ENCODE measurements at places on chromosomes 12 and 14.
A peak's percentile ranks its signal among the peaks of the same experiment; 100 is the strongest.

GRCh38 chr12:118743896-118744700 is 237.2 kb upstream of the SRRM4 start:
- DNase-seq, result no peak

GRCh38 chr14:71403656-71404055 is 496.4 kb downstream of the PCNX1 start:
- DNase-seq, result no peak

DNA sequence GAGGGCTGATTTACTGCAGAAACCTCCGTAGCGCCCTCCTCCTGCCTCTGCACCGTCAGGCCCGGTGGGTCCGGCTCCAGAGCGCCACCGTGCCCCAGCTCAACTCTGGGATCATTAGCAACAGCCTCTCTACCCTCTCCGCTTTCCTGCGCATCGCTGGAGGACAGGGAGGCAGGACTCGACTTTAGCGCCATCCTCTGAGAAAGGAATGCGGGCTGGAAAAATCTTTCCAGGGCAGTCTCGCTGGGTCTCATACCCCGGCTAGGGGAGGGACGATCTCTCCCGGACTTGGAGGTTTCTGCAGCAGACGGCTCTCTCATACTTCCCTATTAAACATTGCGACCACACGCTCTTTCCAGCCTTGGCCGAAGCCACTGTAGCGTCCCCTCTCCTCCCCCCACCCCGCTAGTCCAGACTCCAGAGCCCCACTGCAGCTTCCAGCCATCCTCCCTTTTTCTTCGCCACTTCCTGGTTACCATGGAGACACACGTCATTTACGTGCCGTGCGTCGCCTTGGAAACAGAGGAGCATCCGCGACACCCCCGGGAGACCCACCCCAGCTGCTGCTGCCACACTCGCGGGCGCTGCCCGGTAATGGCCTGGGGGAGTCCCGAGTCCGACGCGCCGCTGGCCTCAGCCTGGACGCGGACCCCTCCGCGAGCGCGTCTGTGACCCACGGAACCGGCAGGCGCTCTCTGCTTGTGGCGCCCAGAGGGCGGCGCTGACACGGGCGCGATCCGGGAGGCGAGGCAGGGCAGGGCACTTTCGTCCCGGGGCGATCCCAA is at the start of gene CCDC184:
Gene CCDC184, plus strand, starts transcription at position 554 of the 785 bp plus-strand sequence. CDS start 479 bp downstream, outside the sequence.
- peak; percentile 30 for DNase-seq

DNA sequence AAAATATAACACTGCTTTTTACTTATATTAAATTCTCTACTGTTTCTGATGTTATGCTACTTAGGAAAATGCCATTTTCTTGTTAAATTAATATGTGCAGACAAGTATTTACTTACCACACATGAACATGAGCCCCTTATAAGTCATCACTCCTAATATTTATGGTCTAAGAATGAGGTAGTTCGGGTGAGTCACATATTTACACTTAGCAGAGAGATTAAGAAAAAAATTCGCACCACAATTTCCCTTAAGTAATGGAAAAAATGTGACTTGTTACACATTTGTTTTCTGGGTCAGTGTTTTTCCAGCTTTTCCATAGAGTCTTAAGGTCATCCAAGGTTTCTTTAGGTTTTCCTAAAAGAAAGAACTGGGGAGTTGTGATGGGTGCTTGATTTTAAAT is 68.3 kb downstream of the RERG start:
- no peak for DNase-seq

DNA sequence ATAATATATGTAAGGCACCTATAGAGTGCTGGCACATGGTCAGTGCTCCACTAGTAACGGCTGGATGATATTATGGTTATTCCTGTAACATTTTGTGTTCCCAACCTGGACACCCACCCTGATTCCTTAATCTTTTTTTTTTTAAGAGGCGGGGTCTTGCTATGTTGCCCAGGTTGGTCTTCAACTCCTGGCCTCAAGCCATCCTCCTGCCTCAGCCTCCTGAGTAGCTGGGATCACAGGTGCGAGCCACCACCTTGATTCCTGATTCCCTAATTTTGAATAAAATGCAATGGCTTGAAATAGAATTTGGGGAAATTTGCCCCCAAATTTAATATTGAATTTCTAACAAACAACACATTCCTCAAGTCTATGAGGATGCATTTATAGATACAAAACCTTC is 7.4 kb downstream of the C14orf93 start:
- DNase-seq, result no peak

DNA sequence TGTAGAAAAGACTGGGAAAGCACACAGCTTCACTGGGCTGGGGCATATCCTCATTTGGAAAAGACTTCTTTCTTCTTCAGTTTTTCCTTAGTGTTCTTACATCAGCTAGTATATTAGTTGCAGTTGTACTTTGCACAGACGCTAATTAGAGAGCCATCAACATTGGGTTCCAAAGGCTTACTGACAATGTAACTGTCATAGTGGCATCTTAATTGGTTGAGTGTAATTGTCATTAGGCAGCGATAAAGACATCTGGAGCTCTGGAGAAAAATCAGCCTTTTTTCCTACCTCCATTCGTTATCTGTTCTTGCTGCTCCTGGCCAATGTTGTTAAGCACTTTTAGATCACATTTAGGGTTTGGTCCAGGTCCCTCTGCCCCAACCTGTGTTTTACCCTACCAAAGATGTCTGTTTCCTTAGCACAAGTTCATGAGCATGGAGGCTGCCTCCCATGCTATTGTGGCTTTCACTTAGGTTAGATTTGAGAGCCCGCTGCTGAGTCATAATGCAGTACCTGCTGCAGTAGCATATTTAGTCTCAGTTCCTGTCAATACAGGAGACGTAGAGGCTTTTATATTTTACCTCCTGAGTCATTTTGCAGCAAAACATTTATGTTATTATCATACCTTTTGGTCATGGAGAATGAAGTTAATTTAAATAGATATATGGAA is 49.2 kb downstream of the FBXW8 start:
- DNase-seq, result no peak

DNA sequence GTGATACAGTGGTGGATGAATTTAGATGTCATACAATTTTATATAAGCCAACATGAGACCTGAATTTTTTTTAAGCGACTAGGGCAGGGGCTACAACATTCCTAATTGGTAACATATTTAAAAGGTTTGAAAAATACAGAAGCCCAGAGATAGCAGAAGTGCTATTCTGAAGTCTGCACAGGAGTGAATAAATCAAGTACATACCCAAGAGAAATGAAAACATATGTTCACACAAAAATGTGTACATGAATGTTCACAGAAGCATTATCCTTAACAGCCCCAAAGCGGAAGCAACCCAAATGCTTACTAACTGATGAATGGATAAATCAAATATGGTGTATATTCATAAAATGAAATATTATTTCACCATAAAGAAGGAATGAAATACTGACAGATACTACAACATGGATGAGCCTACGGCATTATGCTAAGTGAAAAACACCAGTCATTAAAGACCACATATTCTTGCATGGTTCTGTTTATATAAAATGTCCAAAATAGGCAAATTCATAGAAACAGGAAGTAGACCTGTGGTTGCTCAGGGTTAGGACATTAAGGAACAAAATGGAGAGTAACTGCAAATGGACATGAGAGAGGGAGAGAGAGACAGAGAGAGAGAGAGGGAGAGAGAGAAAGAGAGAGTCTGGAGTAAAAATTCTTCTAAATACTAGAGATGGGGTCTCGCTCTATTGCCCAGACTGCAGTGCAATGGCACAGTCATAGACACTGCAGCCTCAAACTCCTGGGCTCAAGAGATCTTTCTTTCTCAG is 28.0 kb upstream of the GXYLT1 start:
- DNase-seq, result no peak

- no peak for DNase-seq
Observed at GRCh38 chr12:46446645-46447044, 74.1 kb upstream of the SLC38A2 start.

GRCh38 chr14:21735639-21736307 is 62.2 kb upstream of the OR4E1 start:
- DNase-seq, result no peak

DNA sequence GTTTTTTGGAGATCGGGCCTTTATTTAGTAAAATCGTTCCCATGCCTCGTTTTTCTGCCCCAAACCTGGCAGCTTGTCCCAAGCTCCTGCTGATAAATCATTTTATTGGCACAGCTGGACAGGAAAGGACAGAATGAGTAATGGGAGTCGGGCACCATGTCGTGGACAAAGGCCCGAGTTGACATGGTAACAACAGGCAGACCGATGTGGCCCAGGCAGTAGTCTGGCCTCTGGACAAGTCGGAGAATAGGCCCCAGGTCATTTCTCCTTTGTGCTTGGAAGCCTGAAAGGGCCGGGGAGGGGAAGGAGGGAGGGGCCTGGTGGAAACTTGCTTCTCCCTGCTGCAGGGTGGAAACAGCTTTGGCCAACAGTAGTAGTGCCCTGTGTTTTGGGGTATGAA is 234.9 kb downstream of the SUDS3 start:
- DNase-seq, result no peak

DNA sequence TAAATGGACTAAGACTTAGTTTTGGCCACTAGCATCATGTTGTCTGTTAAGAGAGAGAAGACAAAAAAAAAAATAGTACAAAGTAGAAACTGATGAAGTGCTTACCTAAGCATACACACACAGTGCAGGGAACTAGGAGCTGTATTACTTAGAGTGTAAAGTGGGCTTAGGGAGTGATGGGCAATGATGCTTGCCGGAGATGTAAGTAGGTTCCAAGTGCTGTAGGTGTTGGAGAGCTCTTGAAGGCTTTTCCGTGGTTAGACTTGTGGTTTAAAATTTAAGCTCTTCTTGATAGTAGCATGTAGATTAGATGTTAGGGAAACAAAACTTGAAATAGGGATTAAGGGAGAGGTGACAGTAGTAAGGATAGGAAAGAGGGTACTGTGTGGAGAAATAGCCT is 34.7 kb downstream of the MIA2 start:
- DNase-seq, result no peak

DNA sequence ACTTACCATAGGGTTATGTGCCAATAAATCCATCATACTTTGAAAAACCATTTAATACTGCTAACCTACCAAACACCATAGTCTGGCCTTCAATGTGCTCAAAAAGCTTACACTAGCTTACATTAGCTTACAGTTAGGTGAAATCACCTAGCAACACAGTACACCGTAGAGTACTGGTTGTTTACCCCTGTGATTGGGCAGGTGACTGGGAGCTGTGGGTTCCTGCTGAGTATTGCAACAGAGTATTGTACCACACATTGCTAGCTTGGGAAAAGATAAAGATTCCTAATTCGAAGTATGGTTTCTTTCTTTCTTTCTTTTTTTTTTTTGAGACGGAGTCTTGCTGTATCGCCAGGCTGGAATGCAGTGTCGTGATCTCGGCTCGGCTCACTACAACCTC is 5.6 kb downstream of the ATP5MC2 start:
- DNase-seq, result no peak

GRCh38 chr14:101101456-101102056 is 198.0 kb upstream of the RTL1 start:
- no peak for DNase-seq

GRCh38 chr12:24360907-24361306 is 411.4 kb upstream of the SOX5 start:
- no peak for DNase-seq

DNA sequence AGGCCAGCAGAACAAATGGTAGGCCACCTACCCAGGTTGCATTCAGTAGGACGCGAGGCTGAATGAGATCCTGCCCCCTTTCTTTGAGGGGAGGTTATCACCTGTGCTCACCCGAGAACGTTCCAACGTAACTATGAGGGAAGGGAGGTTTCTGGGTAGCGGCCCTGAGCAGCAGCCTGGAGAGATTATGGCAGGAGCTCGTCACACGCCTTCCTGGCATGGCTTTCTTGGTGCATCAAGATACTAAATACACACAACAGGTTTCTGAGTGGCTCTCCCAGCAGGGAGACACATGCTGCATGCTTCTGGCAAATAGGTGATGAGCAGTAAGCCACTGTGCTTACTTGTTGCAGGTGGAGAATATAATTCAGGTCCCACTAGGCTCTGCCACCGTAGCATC is 147.7 kb downstream of the CALM1 start:
- DNase-seq, result no peak

DNA sequence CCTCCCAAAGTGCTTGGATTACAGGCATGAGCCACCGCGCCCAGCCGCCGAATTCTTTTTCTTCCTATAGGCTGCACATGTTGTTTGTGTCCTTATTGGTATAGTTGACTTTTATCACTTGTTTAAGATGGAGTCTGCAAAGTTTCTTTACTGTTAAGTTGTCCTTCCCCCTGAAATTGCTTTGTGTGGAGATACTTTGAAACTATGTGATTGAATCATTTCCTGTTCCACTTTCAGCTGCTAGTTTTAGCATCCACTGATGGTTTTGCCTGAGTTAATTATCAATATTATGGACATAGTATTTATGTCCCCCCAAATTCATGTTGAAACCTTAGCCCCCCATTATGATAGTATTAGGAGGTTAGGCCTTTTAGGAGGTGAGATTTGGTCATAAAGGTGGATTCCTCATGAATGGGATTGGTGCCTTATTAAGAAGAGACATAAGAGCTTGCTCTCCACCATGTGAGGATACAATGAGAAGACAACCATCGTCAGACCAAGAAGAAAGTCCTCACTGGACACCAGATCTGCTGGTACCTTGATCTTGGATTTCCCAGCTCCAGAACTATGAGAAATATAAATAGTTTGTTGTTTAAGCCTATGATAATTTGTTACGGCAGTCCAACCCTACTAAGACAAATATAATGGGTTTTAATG is 34.9 kb downstream of the PPHLN1 start:
- no peak for DNase-seq

GRCh38 chr14:51006781-51007211 is 62.5 kb upstream of the PYGL start:
- DNase-seq, result no peak

DNA sequence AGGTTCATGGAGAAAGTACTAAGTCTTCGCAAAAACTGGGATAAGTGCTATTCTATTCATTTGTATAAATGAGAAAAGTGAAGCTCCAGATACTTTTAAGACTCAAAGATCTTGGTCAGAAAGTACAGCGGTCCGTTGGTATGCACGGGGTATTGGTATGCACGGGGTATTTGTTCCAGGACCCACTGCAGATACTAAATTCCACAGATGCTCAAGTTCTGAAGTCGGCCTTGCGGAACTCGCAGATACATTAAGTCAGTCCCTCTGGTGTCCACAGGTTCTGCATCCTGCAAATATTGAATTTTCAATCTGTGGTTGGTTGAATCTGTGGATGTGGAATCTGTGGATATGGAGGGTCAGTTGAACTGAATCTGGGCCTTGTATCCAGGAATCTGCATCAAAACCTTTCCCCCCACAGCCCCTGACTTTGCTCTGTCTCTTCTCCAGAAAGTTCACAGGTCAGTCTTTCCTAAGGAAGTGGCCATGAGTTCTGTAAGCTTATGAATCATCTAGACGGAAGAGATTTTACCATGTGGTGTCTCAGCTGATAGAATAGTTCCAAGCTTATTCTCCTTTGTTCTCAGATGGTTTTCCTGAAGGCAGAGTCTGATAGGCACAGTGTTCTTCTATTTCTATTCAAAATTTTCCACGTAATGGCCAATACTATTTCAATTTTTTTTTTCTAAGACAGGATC is 274.7 kb downstream of the NEDD1 start:
- no peak for DNase-seq

GRCh38 chr12:115942346-115942745 is 335.1 kb downstream of the MED13L start:
- DNase-seq, result no peak

Data from activated CD4-positive, CD25-positive, alpha-beta regulatory T cell (primary cell).